Kasumi-1 (cell line): ENCODE measurements at places on chromosomes 16 and 17.

GRCh38 chr17:82086941-82087906 is 10.8 kb downstream of the FASN start:
- DNase-seq, result no peak

DNA sequence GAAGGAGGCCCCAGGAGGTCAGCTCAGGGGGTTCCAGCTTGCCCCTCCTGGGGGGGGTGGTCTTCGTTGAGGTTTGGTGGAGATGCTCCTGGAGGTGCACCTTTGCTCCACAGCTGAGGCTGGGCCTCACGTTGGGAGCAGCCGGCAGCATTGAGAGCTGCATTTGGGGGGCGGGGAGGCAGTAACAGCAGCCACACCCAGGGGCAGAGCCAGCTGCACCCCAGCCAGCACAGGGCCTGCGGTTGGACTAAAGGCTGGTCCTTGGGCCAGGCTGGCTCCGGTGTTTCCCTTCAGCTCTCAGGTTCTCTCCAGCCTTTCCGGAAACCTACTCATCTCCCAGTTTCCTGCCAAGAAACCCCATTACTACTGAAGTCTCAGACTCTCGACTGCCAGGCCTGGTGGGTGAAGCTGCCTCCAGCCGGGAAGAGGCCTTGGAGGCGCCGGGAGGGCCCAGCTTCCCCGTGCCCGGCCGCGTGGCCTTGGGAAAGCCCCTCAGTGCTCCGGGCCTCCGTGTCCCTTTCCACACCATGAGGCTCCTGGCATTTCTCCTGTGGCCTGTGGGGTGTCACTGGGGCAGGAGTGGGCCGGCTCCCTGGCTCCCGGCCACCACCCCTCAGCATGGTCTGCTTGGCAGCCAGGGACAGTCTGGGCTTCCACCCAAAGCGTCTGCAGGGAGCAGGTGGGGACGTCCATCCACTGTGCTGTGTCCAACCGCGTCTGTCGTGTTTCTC is 14.0 kb upstream of the BAIAP2 start:
- DNase-seq, result no peak

DNA sequence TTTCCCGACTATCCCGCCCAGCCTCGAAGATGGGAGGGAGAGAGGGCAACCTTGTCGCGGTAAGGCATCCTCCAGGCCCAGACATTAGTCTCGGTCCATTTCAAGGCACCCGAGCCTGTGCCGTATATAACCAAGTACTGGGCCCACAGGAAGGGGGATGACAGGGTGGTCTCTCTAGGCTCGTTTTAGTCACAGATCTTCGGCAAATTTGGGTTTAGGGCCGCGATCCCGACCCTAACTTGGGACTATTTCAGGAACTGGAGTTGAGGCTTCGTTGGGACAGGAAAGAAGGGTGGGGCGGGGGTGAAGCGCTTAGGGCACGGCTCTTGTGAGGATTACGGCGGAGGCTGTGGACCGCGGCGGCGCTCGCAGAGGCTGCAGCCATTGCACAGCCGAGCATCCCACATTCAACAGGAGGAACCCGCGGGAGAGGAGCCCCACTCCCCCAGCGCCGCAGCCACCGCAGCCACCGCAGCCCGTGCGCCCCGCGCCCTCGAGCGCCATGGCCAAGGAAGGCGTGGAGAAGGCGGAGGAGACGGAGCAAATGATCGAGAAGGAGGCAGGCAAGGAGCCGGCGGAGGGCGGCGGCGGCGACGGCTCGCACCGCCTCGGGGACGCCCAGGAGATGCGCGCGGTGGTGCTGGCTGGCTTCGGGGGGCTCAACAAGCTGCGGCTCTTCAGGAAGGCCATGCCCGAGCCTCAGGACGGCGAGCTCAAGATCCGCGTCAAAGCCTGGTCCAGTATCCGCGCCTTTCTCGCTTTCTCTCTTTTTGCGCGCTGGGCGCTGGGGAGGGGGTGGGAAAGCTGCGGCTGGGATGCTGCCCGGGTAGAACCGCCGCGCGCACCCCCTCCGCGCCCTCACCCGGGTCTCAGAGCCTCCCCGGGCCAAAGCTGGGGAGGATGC is at the start of gene VAT1L:
VAT1L (plus strand) TSS at position 384 of the 904 bp plus-strand sequence; CDS start at position 503, 119 bp downstream.
- no peak for DNase-seq

DNA sequence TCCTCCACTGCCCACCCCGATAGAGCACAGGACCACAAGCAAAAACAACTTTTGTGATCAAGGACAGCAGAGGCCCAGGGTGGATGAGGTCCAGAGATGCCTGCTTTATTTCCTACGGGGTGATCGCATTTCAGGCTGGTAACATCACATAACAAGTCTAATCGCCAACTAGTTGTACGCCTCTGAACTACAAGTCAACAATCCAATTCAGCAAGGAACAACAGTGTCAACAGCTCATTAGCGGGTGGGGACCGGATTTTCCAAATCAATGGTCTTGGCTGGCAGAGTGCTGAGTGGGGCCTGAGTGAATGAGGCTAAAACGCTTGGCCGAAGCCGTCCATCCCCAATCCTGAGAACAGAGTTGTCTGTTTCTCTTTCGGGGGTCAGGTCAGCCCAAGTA is 17.1 kb downstream of the MRM3 start:
- no peak for DNase-seq

GRCh38 chr16:77961814-77962213 is 60.5 kb upstream of the CLEC3A start:
- no peak for DNase-seq

- no peak for DNase-seq
Measured at GRCh38 chr16:60640038-60640437, 1396.2 kb downstream of the CDH8 start.

DNA sequence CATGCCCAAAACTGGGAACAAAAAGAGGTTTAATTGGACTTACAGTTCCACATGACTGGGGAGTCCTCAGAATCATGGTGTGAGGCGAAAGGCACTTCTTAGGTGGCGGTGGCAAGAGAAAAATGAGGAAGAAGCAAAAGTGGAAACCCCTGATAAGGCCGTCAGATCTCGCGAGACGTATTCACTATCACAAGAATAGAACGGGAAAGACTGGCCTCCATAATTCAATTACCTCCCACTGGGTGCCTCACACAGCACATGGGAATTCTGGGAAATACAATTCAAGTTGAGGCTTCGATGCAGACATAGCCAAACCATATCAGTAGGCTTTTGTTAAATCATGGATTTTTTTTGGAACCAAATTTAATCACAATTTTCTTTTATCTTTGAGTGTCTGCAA is 24.4 kb downstream of the RBL2 start:
- no peak for DNase-seq
